ENCODE measurements at places on chromosomes 13 and 19. TPM values are rescaled to one million over a fixed set of nuclear protein-coding genes. Genes with fewer than 3 reads are reported as not detected.

DNA sequence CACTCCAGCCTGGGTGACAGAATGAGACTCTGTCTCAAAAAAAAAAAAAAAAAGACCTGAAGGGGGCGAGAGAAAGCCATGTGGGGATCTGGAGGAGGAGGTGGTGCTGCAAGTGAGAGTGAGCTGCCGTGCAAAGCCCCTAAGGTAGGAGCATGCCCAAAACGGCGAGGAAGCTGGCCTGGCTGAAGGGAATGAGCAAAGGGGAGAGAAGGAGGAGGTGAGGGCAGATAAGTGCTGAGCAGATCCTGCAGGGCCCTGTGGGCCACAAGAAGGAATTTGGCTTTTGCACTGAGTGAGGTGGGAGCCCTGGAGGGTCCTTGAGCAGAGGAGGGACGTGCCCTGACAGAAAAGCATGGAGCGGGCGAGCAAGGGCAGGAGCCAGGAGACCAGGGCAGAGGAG lies 19.4 kb upstream of the ADGRE5 start:
- DNase-seq, result peak; percentile 48

DNA sequence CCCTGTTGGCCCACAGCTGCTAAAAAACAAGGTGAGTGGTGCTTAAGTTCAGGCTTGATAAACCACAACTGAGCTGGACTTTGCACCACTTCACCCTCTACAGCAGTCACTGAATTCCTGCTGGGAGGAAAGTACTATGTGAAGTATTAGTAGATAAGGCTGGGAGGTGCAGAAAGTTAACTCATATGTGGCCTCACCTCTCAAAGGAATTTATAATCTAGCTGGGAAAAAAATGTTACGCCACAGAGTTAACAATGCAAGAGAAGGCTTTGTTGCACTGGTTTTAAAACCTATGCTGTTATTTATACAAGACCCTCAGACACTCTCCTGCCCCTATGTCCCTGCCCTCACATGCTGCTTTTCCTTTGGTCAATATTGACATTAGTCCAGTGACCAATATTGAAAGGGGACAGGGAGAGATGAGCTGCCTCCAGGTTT lies 60.9 kb downstream of the LIG4 start:
- no peak for DNase-seq

DNA sequence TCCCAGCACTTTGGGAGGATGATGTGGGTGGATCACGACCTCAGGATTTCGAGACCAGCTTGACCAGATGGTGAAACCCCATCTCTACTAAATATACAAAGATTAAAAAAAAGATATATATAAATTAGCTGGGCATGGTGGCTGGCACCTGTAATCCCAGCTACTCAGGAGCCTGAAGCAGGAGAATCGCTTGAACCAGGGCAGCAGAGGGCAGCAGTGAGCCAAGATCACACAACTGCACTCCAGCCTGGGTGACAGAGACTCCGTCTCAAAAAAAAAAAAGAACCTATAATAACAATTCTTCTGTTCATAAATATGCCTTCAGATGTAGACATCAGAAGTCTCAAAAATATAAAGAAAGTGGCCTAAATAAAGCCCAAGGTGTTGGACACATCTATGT lies 7.6 kb downstream of the ZNF737 start:
- DNase-seq, result no peak

Gene SPACA6
- total RNA-seq, result 8.5 TPM

- peak; percentile 74 for DNase-seq
Measured at GRCh38 chr13:76350399-76350798, 535.8 kb downstream of the KCTD12 start.

- DNase-seq, result no peak
Measured at GRCh38 chr13:20716951-20717350, 13.5 kb downstream of the IL17D start.

GRCh38 chr19:46080561-46080960 lies 39.8 kb upstream of the IGFL4 start:
- peak; percentile 86 for DNase-seq

GRCh38 chr13:25873242-25873612 lies 178.6 kb downstream of the SHISA2 start:
- no peak for DNase-seq

DNA sequence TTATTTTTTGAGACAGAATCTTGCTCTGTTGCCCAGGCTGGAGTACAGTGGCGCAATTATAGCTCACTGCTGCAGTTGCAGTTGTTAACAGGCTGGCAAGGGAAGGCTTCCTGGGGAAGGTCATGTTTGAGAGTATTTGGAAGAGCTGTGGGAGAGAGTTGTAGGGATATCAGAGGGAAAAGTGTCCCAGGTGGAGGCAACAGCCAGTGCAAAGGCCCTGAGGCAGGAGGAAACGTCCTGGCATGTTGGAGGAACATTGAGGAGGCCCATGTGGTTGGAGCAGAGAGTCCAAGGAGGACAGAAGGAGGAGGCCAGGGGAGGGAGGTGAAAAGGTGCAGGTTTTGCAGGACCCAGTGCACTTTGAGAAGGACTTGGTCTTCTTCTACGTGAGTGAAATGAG lies 2.2 kb upstream of the DUS3L start:
- DNase-seq, result no peak

GRCh38 chr13:35675651-35676050 lies 199.2 kb upstream of the MAB21L1 start:
- DNase-seq, result no peak

- DNase-seq, result peak; percentile 89
Measured at GRCh38 chr19:53879140-53880081, 2.6 kb upstream of the PRKCG start.

Gene SMIM44
- total RNA-seq, result not detected

DNA sequence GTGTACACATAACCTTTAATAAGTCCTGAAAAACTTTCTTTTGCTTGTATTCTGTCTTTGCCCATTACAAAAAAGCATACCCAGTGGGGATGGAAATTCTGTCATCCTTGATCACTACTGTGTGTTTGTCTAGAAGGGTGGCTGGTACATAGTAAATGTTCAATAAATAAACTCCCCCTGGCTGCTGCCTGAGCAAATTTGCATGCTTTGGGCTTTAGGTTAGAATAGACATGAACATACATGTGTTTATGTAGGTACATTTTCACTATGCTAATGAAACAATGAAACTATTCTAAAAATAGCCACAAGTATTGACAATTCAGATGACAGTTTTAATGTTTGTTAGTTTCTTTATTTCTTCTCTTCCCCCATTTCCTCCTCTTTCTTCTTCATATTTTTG lies 36.1 kb downstream of the TNFSF13B start:
- DNase-seq, result no peak

- no peak for DNase-seq
Measured at GRCh38 chr13:106362707-106363106, 172.8 kb downstream of the EFNB2 start.

- DNase-seq, result no peak
Measured at GRCh38 chr13:41457589-41458186, 338 bp downstream of the RGCC start.

- peak; percentile 78 for DNase-seq
Measured at GRCh38 chr13:27599845-27600553, 20.3 kb downstream of the LNX2 start.

Gene IGSF23
- not detected for total RNA-seq

Gene PROSER1
- total RNA-seq, result 10.6 TPM

DNA sequence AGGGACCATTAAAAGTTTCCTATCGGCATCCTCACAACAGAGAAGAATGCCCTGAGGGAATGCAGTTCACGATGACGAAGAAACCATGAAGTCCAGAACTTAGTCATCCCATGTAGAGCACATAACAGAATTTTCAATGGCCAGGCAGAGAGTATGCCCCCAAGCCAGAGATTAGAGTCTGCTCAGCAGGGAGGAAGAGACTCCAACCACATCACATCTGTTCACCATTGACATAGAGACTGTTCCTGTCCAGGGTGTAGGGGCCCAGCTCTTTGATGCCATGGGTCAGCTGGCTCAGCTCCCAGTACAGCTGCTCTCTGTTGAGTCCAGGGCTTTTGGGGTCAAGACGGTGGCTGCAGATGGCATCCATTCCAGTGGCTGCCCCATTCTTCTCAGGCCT lies 68.2 kb downstream of the MBD3L1 start:
- no peak for DNase-seq

Gene MUC16
- total RNA-seq, result not detected

DNA sequence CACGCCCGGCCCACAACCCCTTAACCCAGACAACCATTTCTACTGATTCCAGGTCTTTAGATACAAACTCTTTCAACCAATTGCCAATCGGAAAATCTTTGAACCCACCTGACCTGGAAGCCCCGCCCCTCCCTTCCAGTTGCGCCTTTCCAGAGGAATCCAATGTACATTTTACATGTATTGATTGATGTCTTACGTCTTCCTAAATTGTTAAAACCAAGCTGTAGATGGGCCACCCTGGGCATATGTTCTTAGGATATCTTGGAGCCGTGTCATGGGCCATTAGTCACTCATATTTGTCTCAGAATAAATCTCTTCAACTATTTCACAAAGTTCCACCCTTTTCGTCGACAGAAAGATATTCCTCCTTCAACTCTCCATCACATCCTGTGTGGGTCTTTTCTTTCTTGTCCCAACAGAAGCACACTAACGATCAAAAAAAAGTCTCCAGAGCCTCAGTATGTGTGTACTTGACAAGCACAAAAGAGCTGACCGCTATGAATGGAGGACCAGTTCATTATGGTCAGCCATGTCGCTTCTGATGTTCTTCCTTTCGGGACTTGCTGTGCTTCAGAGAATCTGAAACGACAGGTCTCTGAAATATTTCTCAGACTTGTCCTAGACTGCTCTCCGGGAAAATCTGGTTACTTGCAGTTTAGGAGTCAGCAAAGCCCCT lies 601 bp upstream of the ZNF749 start:
- DNase-seq, result no peak

- DNase-seq, result peak; percentile 99
Measured at GRCh38 chr19:17334414-17335409, at the start of gene ANO8. Gene ANO8, minus strand, starts transcription at chr19:17334855. Its CDS starts 185 bp downstream, at chr19:17334670.

Gene CALR3
- not detected for total RNA-seq

Gene PRTN3
- not detected for total RNA-seq

DNA sequence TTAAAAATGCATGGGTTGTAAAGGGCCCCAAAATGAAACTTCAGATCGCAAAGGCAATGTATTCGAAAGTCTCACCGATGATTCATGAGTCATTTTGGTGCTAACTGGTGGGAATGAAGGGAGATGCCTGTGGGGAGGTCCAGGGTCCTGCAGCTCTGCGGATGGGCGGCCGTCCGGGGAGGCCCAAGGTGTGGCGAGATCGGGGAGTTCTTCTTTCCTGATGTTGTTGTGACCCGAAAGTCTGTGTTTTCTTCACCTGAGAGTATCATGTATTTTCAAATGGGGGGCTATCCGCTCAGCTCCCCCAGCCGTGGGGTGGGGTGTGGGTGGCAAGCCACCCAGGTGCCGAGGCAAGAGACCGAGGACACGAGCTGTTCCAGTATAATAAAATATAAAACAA lies 36.5 kb downstream of the TFDP1 start:
- DNase-seq, result no peak

Gene FGF22
- total RNA-seq, result not detected

GRCh38 chr19:18339723-18340122 lies 675 bp upstream of the PGPEP1 start:
- peak; percentile 26 for DNase-seq

Gene NUMBL
- 251 TPM for total RNA-seq

Measured in fibroblast of the aortic adventitia (primary cell).